ENCODE measurements at places on chromosomes 3 and 15. TPM values are rescaled to one million over a fixed set of nuclear protein-coding genes. Genes with fewer than 3 reads are reported as not detected.

DNA sequence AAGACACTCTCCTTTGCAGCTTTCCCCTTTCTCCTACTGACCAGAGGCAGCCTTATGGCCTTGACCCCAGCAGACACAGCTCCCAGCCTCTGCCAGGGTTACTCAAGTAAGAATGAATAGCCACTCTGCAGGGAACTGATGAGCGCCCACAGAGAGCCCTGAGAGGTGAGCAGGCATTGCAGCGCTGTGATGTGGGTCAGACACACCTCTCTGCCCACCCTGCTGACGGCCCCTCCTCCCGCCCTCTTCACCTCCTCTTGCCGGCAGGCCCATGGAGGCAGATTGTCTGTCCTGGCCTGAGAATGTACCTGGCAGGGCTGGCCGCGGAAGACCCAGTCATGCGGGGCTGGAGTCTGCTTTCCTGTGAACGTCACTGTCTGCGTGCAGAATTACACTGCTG lies 512.6 kb upstream of the PPP2R3A start:
- DNase-seq: no peak

DNA sequence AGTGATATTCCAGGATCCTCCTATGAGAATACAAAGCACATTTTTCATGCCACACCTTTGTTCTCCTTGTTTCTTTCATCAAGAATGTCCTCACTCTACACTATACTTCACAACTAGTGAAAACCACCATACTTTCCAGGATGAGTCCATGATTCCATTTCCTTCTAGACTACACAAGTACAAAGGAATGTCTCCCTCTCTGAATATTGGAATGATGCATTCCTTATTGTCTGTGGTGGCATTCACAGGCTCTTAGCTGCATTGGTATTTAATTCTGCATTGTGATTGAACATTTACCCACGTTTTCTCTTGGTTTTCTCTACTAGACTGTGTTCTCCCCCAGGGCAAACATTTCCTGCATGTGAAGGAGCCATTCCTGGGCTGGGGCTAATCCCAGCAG lies 217.5 kb downstream of the RAP2B start:
- no peak for DNase-seq

GRCh38 chr3:37898424-37898823 lies 36.7 kb downstream of the CTDSPL start:
- DNase-seq: no peak

GRCh38 chr15:91528801-91529200 lies 324.7 kb upstream of the SLCO3A1 start:
- DNase-seq: no peak

GRCh38 chr3:37991109-37991508 lies 523 bp downstream of the VILL start:
- no peak for DNase-seq

DNA sequence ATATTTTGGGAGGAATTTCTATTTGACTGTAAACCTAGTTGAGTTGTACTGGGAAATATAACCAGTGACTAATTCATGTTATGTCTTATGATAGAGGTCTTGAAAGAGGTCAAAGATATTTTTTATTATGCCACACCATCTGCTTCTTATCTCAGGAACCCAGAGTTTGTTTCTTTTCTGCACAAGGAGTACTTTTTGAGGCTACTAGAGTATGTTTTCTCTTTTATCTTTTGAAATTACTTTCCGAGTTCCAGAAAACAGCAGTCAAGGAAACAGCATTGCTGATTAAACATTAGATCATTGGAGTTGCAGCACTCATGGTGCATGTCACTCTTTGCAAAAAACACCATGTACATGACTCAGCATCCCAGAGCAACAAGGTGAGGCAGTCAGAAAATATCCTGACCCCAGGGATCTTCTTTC lies 645.8 kb upstream of the NR2F2 start:
- DNase-seq: no peak

GRCh38 chr3:169146866-169147237 lies 516.7 kb downstream of the MECOM start:
- DNase-seq: no peak

- no peak for DNase-seq
Measured at GRCh38 chr3:187210545-187211327, 13.4 kb downstream of the RTP1 start.

- DNase-seq: no peak
Measured at GRCh38 chr3:7249493-7250076, 388.7 kb downstream of the GRM7 start.

- no peak for DNase-seq
Measured at GRCh38 chr3:133926736-133927539, 31.3 kb upstream of the RAB6B start.

DNA sequence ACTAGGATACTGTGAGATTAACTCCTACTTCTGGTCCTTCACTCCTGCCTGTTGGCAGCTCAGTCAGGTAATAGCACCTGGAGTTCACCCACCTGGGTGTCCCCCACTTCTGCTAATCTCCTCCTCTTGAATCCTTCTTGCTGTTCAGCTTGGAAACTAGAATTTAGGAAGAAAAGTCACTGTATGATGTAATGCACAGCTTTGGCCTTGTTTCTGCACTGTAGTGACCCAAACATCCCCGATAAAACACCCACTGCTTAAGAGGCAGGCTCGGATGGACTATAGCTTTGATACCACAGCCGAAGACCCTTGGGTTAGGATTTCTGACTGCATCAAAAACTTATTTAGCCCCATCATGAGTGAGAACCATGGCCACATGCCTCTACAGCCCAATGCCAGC lies 24.8 kb downstream of the STARD5 start:
- no peak for DNase-seq

DNA sequence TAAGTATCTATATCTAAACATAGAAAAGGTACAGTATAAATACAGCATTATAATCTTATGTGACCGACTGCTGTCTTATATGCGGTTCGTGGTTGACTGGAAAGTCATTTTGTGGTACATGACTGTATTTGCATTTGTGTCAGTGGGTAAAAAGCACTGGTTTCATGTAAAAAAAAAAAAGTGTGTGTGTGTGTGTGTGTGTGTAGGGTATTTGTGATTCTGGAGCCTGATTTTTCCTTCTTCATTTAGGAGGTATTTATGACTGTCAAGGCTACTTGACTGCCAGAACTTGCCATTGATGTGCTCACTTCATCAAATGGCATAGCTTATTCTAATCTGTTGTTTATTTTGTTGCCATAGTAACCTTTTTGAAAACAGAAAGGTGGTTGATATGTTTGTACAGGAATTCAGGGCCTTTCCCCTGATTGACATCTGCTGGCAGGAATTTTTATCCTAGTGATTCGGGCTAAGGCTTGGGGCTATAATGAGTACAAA lies 63.2 kb downstream of the AKAP13 start:
- DNase-seq: peak; percentile 45

GRCh38 chr3:114420072-114420471 lies 126.2 kb downstream of the TIGIT start:
- no peak for DNase-seq

GRCh38 chr3:35524856-35525255 lies 114.5 kb upstream of the ARPP21 start:
- DNase-seq: no peak

- no peak for DNase-seq
Measured at GRCh38 chr3:24373198-24373959, 121.3 kb downstream of the THRB start.

- DNase-seq: no peak
Measured at GRCh38 chr3:178096955-178097354, 439.3 kb upstream of the KCNMB2 start.

DNA sequence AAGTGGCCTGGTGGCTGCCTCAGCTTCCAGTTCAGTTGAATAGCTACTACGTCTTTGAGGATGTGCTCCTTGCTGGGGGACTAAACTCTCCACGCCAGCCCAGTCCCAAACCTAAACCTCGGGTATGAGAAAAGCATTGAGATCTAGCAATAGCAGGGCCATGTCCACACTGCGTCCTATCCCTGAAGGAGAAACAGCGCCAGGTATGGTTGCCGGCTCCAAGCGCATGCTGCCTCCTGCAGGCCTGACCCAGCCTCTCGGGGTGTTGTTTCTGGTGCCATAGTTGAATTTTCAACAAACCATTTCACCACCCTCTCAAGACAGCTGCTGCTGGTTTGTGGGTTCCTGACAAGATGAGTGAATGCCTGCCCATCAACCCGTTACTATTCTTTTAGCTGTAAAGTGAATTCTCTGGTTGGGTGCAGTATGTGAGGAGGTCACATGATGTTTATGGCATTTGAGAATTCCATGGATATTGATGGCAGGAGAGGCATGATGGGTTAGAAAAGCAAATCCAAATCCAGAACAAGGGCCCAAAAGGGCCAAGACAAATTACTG lies 13.0 kb upstream of the SLC28A1 start:
- no peak for DNase-seq

GRCh38 chr3:56914646-56915045 lies 112.9 kb upstream of the ARHGEF3 start:
- DNase-seq: no peak

- no peak for DNase-seq
Measured at GRCh38 chr3:156668073-156668763, 6.2 kb upstream of the TIPARP start.

- DNase-seq: no peak
Measured at GRCh38 chr15:68651916-68652525, 73.2 kb downstream of the CORO2B start.

- DNase-seq: no peak
Measured at GRCh38 chr3:114554731-114555130, 260.9 kb downstream of the TIGIT start.

GRCh38 chr3:99690761-99691369 lies 52.5 kb downstream of the COL8A1 start:
- DNase-seq: no peak

PLSCR2 gene
- 1.8 TPM for polyA plus RNA-seq

GOLGA8Q gene
- 0.64 TPM for polyA plus RNA-seq

C15orf62 gene
- polyA plus RNA-seq: 1.9 TPM

ALDH1A2 gene
- polyA plus RNA-seq: 287 TPM

RNF123 gene
- 35.8 TPM for polyA plus RNA-seq

C2CD4A gene
- 0.35 TPM for polyA plus RNA-seq

FANCD2 gene
- 20.9 TPM for polyA plus RNA-seq

TMCO5A gene
- not detected for polyA plus RNA-seq

CLDN16 gene
- 49.3 TPM for polyA plus RNA-seq

PRR20G gene
- polyA plus RNA-seq: not detected

SLC2A2 gene
- polyA plus RNA-seq: 10.5 TPM

MRAS gene
- polyA plus RNA-seq: 34.6 TPM
